ENCODE measurements at places on chromosomes 11 and 22.
A peak's percentile ranks its signal among the peaks of the same experiment; 100 is the strongest.

- no peak for DNase-seq
These were observed 1.8 kb upstream of the DENND5A start for GRCh38 chr11:9266926-9267325.

- no peak for DNase-seq
These were observed 5.3 kb upstream of the RRAS2 start for GRCh38 chr11:14364322-14364721.

- no peak for DNase-seq
These were observed 50.3 kb upstream of the TTLL12 start for GRCh38 chr22:43237280-43237679.

GRCh38 chr11:66851698-66852465, 5.0 kb upstream of the LRFN4 start:
- DNase-seq, result peak; percentile 25

DNA sequence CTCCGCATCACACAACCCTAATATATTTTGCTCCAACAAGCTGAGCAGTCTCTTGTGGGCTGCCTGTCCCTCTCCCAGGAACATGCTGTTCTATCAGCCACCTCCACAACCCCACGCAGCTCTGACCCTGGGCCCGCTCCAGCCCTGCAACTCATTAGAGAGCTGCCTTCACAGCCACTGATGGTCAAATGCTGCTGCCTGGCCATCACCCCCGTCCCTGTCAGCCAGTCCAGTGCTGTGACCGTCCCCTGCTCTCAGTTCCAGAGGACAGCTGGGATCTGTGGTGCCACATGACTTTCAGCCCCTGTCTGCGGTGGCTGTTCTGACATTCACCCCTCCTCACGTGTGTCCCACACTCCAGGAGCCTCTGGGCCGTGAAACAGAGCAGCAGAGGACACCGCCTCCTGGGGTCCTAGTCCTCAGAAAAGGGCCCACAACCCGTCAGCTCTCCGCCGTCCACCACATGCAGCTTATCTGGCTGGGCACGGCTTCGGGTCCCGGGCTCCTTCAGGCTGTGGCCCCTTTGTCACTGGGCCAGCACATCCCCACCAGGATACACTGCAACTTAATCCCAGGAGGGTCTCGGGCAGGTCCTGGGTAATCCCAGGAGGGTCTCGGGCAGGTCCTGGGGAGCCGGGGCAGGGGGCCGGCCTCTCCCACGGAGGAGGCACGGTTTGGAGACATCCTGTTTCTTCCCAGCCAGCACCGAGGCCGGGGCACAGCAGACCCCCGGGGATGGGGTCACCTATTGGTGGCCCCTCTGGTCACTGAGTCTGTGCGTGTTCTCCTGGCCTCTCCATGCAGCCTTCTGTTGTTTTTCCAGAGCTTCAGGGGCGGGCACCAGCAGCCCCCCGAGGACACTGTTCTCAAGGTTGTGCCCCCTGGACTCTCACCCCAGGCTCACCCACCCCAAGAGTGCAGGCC, 15.1 kb downstream of the CRELD2 start:
- DNase-seq, result no peak

GRCh38 chr22:26610072-26610958, 7.5 kb downstream of the CRYBB1 start:
- peak; percentile 54 for DNase-seq

- DNase-seq, result no peak
These were observed 34.1 kb downstream of the CD44 start for GRCh38 chr11:35173011-35173511.

GRCh38 chr22:41446057-41446501, 522 bp downstream of the TOB2 start:
- no peak for DNase-seq

- no peak for DNase-seq
These were observed 13.4 kb downstream of the PDGFB start for GRCh38 chr22:39231197-39231950.

DNA sequence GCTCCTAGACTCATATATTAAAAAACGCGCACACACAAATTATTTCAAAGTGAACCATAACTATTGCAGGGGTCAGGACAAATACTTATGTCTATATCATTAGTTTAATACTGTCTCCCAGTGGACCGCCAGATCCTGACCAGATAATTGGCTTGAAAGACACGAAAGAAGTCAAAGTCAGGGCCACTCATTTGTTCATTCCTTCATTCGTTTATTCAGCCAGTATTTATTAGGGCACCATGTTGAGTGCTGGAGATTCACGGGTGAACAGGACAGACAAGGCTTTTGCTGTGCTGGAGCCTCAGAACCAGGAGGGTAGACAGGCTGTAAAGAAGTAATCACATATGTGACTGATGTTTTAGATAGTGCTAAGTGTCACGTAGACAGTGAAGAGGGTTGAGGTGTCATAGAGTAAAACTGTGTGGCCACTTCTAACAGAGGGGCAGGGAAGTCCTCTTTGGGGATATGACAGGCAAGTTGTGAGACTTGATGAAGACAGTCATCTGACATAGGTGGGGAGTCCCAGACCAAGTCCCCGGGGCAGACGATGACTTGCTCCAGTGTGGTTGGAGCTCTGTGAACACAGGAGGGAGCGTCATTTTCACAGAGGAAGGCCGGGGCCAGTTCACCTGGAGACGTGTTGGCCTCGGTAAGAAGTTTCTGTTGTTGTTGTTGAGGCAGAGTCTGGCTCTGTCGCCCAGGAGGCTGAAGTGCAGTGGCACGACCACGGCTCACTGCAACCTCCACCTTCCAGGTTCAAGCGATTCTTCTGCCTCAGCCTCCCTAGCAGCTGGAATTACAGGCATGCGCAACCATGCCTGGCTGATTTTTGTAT, 25.9 kb downstream of the RBX1 start:
- no peak for DNase-seq

DNA sequence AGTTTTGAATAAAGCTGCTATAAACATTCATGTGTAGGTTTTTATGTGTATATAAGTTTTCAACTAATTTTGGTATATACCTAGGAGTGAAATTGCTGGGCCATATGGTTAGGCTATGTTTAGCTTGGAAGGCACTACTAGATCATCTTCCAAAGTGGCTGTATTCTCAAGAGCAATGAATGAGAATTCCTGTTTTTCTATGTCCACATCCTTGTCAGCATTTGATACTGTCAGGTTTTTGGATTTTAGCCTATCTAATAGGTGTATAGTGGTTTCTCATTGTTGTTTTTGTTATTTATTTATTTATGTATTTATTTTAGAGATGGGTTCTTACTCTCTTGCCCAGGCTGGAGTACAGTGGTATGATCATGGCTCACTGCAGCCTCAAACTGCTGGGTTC, 26.3 kb upstream of the CLTCL1 start:
- DNase-seq, result no peak

- DNase-seq, result peak; percentile 37
These were observed at the start of gene SSH3 for GRCh38 chr11:67303132-67303834. SSH3 (plus strand) TSS chr11:67303530; CDS start chr11:67303626, 96 bp downstream.

GRCh38 chr11:69879729-69880005, 60.5 kb upstream of the FGF3 start:
- DNase-seq, result no peak

GRCh38 chr22:40797427-40797826, 21.7 kb downstream of the SLC25A17 start:
- no peak for DNase-seq

- DNase-seq, result no peak
These were observed 6.2 kb downstream of the ST14 start for GRCh38 chr11:130165601-130166456.

DNA sequence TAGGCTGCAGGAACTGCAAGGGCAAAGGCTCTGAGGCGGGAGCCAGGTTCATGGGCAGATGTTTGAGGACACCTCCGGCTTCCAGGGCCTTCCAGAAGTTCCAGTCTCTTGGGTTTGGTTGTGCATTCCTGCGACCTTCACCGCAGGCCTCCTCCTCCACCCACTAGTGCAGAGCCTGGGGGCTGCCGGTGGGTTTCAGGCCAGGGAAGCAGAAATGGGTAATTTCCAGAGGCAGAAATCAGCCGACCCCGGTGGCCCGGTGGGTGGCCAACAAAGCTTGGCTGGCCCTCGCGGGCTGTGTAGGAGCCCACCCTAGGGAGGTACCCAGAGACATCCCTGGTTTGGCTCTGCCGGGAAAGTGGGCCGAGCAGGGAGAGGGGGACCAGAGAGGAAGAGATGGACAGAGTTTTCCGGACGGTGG, 417 bp upstream of the PHETA2 start:
- DNase-seq, result no peak

GRCh38 chr11:122202951-122203456, 87.0 kb upstream of the BLID start:
- DNase-seq, result peak; percentile 21

- no peak for DNase-seq
These were observed 36.4 kb downstream of the RTL6 start for GRCh38 chr22:44461614-44462013.

GRCh38 chr11:103340956-103341355, 231.7 kb downstream of the DYNC2H1 start:
- no peak for DNase-seq

GRCh38 chr11:123072762-123073161, 10.8 kb upstream of the HSPA8 start:
- DNase-seq, result no peak

GRCh38 chr22:42067671-42068251, 2.9 kb downstream of the NAGA start:
- no peak for DNase-seq

GRCh38 chr11:92123540-92123939, 101.1 kb upstream of the FAT3 start:
- no peak for DNase-seq

DNA sequence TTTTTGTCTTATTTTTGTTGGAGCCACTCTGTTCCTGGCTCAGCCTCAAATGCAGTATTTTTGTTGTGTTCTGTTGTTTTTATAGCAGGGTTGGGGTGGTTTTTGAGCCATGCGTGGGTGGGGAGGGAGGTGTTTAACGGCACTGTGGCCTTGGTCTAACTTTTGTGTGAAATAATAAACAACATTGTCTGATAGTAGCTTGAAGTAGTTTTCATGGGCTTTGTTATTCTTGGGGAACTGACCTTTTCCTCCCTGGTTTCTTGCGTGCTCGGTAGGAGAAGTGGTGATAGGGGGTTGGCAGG, 6.0 kb upstream of the MCM5 start:
- no peak for DNase-seq

DNA sequence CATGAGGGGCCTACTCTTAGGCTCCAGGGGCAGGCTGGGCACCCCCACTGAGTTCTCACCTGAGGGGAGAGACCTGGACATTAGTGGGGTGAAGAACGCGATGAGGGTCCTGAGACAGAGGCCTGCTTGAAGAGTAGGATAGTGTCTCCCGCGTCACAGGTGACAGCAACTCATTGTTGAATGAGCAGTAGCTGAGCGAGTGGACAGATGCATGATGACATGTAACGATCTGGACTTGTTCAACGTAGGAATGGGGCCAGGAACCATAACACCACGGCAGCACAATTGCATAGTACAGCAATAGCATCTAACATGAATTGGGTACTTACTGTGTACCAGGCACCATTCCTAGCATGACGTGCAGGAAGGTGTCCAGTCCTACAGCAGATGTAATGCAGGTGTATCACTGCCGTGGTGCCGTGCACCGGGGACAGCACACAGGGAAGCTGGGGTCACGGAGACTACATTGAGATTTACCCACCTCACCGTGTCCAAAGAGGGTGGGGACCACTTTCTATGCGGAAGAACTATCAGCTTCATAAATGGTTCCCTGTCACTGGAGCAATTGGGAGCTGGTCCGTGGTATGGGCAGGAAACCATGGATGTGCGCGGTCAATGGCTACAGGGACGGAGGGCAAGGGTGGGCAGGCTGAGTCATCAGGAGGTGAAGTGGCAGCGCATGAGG, 1019.1 kb downstream of the TBC1D22A start:
- DNase-seq, result no peak

DNA sequence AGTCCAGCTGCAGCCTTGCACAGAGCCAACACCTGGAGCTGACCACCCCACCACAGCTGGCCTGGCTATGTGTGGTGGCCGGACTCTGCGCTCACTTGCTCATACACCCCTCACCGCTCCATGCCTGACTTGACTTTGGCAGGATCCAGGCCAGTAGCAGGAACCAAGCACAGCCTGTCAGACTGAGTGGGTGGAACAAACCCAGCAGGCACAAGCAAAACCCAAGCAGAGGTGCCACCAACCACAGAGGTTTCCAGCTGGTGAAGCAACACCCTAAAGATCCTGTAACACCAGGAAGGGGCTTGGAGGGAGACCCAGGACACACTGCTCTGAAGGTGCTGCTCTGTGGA, 44.9 kb upstream of the WNT11 start:
- no peak for DNase-seq

DNA sequence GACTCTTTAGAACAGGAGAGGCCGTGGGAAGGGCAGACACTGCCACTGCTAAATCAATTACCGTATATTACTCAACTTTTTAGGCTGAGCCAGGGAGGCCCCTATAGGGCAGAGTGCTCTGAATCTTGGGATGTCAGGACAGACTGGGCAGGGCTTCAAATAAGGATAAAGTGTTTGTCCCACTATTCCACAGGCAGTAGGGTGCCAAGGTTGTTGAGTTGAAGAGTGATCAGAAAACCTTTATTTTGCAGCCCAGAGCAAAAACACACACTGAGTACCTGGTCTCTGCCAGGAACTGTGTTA, 1.6 kb upstream of the B4GAT1 start:
- no peak for DNase-seq

DNA sequence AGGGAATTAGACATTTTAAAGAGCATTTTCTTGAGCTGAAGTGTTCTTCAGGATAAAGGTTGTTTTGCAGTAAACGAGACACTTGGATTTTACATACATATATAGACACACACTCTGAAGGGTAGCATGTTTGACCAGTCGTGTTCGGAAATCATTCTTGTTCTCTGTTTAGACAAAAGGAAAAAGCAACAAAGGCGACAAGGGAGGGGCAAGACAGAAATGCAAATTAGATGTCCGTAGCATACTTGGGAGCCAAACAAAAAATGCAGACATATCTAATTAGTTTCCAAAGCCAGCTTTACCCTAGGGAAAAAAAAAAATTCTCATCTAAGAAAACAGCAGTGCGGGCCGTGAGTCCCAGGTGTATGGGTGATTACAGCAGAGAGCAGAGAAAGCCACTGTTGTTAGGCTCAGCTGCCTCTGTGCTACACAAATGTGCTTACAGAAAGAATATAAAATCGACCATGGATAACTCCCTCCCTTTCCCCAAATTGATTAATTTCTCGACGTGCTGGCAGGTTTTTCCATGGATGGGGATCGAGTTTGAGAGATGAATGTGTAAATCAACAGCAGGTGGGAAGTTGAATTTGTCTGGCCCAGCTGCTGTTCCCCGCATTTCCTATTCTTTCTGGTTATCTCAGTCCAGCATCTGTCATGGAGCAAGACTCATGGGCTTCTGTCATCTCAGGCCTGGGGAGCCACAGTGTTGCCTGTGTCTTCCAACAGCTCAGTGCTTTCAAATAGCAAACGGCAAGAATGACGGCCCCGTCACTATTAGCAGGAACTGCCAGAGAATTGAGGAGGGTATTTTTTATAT, 176.5 kb upstream of the TTC12 start:
- no peak for DNase-seq

DNA sequence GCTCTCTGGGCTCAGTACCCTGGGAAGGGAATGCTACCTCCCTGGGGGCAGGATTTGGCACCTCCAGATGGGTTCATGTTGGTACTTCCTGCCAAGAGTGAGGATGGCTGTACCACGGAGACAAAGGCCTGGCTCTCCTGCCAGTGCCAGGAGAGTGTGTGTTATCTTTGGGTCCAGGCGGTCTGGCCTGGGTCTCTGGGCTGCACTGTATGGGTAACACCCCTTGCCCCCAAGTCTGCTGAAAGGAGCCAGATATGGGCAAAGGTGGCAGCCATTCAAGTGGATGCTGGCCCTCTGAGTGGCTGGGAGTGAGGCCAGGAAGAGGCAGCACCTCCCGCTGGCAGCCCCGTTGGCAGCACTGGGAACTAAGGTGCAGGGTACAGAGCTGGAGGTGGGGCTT, 91.5 kb downstream of the NECTIN1 start:
- DNase-seq, result no peak

- DNase-seq, result no peak
These were observed 513.1 kb downstream of the MIAT start for GRCh38 chr22:27170491-27170890.

- no peak for DNase-seq
These were observed 8.0 kb downstream of the MYO7A start for GRCh38 chr11:77136074-77136473.
